ENCODE measurements at places on chromosomes 7 and 10.

DNA sequence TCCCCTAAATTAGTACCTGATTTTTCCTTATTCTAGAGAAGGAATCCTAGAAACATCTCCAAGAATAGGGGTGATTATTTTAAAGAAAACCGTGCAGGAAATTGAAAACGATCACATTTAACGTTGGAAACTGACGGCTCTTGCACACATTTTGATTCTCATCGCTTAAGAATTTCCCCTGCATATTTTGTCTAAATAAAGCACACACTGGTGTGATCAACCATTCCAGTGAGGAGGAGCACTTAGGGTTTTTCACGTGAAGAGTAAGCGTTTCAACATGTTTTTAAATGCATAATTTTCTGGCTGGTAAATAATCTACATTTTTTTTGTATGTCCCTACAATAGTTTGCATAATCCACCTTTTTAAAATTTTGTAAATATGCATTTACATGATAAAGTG, 229.7 kb upstream of the PFKP start:
- no peak for DNase-seq

GRCh38 chr7:74173866-74174605, at the start of gene EIF4H:
TSS of gene EIF4H (plus strand) at chr7:74174356. CDS start at chr7:74174384, 28 bp downstream.
- peak; percentile 92 for DNase-seq

- DNase-seq = no peak
Observed at GRCh38 chr10:121662945-121663917, 65.0 kb upstream of the FGFR2 start.

- DNase-seq = no peak
Observed at GRCh38 chr7:28738412-28738811, 219.7 kb downstream of the TRIL start.

GRCh38 chr7:22885797-22886261, 63.2 kb upstream of the TOMM7 start:
- DNase-seq = no peak

GRCh38 chr10:46233181-46233580, 53.6 kb upstream of the ANTXRL start:
- no peak for DNase-seq

DNA sequence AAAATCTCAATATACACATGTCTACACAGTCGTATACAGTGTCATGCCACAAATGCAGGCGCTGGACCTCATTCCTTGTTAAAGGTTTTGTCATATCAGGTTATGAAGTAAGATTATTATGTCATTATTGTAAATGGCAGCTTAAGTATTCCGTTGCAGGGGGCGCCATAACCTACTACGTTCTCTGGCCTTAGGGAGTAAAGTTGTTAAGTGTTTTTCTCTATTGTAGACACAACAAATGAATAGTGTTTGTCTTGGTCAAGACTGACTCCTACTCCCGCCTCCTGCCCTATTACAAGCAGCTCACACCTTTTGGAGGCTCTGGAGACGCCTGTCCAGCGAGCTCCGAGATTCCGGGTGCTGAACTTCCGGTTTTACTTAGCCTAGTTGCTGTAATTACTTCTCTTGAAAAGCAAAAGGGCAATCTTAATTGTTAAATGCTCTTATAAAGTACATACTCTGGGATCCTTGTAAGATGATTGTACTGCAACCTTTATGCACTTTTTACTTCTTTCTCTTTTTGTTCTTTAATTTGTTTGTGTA, 994 bp downstream of the GATAD1 start:
- DNase-seq = peak; percentile 27

- DNase-seq = no peak
Observed at GRCh38 chr7:135704698-135705097, 23.3 kb downstream of the SLC13A4 start.

DNA sequence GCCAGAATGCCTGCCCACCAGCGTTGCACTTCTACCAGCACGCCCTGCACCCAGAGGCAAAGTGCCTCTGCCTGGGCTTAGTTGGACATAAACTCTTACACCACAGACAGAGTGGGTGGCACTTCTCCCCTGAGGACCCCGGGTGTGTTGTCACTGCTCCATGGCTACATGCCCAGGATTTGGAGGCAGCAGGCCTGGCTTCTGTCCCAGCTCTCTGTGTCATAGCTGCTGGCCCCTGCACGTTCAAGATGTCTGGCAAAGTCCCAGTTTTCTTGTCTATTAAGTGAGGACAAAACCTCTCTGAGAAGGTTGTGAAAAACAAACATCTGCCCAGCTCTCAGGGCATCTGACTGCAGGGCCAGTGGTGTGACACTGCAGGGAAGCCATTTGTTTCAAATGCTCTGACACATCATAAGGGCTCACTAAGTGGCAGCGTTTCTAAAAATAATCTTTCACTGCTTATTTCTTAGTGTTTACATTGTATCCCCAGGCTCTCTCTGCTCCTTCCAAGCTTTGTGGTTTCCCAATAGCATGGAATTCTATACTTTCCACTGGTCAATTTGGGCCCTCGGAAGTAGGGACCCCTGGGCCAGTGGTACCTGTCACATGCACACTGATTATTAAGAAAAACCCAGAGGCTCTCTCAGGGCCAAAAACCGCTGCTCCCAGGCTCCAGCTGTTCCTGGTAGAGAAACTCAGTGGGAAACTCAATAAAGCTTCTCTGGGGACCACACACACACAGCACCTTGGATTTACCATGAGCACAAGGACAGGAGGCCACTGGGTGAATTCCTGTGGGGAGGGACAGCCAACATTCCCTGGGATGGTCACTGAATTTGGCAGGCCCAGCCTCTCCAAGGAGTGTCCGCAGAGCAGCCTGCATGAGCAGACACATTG, 86.2 kb upstream of the ANLN start:
- DNase-seq = no peak

GRCh38 chr7:96021568-96021967, 249.2 kb downstream of the DYNC1I1 start:
- DNase-seq = no peak

GRCh38 chr7:155694851-155695250, 50.4 kb downstream of the RBM33 start:
- no peak for DNase-seq

DNA sequence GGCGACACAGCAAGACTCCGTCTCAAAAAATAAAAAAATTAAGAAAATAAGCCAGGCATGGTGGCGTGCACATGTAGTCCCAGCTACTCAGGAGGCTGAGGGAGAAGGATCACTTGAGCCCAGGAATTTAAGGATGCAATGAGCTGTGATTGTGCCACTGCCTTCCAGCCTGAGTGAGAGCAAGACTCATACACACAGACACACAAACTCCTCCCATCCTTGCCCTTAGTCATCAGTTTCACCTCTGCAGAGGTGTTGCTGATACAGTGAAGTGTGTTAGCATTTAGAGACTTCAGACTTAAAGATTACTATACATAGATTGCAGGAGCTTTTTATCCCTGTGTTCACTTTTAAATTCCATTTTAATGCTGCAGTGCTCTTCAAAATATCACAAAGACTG, 5.5 kb upstream of the H2AZ2 start:
- no peak for DNase-seq

DNA sequence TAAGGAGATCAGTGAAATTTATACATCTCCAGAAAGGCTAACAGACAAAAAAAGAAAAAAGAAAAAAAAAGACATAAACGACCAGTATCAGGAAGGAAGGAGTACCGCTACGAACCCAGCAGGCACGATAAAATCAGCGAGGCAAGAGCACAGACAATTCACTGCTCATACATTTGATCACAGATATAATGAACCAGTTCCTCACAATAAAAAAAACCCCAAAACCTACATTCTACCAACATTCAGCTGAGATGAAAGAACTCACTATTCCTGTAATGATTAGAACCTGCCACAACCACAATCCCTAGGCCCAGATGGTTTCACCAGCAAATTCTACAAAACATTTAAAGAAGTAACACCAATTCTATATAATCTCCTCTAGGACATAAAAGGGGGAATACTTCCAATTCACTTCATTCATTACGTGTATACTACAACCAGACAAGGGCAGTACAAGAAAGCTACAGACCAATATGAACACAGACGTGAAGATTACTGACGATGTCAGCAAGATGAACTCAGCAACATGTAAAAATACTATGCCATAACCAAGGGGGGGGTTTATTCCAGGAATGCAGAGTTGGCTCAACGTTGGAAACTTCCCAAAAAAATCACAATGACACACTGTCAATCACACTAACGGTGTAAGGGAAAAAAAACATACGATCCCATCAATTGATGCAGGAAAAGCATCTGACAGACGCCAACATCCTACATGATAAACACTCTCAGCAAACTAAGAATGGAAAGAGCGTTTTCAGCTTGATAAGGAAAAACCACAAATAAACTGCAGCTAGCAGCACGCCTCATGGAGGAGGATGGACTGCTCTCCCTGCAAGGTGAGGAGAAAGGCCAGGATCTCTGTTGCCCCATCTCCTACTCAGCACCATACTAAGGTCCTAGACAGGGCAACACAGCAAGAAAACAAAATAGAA, 256.2 kb downstream of the ELFN1 start:
- DNase-seq = no peak

GRCh38 chr7:74466196-74466813, 12.6 kb downstream of the GTF2IRD1 start:
- no peak for DNase-seq

Data from stimulated activated CD4-positive, alpha-beta T cell treated with anti-CD3 and anti-CD28 coated beads, TNF-alpha, amount 100 ng/mL, for 1 hour (primary cell).